ENCODE measurements at places on chromosomes 7 and 10.

GRCh38 chr10:60207894-60208293 lies 181.8 kb downstream of the ANK3 start:
- no peak for DNase-seq

DNA sequence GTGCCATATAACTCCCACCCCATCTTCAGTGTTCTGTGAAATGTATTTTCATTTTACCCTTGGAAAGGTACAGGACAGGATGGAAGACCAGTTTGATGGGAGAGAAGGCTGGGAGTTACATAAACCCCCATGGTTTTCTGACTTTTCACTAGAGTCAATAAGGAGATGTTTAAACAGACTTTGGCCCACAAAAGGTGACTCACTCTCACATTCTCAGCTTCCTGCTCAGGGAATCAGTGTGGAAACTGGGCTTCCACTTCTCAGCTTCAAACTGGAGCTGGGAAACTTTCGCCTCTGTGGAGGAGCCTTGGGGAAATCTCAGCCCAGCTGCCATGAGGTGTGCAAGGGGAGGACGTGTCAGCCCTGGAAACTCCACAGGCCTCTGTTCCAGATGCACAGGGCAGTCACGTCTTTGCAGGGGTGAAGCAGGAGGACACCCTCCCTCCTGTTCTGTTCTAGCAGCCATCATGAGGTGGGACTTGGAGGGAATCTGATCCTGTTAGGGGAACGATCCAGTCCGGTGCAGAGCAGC lies 560.5 kb upstream of the GALNT17 start:
- no peak for DNase-seq

DNA sequence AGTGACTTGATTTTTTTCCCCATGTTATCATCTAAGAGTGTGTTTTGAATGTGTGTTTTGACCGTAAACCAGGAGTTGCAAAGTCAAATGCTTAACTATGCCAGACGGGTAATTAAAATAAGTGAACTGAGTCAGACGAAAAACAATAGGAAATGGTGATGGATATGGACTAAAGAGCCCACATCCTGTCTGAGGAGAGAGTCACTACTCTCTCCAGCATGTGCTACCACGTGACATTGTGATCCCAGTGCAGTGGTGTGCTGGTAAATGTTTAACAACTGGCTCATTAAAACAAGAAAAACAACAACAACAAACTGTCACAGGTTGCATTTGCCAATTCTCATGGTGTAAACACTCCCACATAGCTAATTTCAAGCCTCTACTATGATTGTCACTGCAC lies 164.3 kb downstream of the SUGCT start:
- no peak for DNase-seq

DNA sequence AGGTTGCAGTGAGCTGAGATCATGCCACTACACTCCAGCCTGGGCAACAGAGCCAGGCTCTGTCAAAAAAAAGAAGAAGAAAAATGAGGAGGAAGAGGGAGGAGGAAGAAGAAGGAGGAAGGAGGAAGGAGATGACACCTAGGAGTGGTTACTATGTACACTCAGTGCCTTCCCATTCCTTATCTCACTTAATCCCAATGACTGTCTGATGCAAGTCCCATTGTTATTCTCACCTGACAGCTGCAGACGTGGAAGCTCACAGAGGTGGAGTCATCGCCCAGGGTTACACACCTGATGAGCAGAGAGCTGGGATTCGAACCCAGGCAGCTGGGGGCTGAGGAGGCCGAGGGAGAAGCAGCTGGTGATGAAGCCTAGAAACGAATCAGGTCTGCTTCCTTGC lies 258.8 kb downstream of the SNX10 start:
- no peak for DNase-seq

DNA sequence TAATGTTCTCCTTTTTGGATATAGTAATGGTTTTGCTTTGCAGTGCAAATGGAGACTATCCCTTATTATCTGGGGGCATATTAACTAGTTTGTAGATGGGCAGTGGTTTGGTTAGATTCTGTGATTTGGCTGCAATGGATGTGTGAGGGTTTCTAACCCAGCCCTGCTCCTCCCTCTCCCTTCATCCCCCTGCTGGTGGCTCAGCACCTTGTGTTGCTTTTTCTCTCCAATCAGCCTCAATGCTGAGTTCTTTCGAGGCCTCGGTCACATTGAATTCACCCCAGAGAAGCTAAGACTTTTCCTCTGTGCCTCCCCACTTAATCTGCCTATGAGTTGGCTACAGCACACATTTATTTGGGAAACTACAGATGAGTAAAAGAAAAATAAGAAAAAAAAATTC lies 120.0 kb downstream of the MALRD1 start:
- DNase-seq: no peak

DNA sequence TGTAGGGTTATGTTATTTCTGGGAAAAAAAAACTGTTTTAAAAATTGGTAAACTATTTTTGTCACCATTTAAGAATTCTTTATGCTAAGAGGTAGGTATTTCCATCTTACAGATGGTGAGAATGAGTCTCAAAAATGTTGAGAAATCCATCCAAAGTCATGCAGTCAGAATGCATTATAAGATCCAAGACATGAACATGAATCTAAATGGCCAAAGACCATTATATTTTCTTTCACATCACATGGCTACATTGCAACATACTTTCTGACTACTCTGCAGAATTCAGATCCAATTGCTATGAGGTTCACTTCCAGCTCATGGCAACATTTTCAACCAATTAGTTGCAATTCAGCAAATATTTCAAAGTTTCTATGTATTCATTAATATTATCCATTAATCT lies 181.2 kb downstream of the TWIST1 start:
- no peak for DNase-seq

DNA sequence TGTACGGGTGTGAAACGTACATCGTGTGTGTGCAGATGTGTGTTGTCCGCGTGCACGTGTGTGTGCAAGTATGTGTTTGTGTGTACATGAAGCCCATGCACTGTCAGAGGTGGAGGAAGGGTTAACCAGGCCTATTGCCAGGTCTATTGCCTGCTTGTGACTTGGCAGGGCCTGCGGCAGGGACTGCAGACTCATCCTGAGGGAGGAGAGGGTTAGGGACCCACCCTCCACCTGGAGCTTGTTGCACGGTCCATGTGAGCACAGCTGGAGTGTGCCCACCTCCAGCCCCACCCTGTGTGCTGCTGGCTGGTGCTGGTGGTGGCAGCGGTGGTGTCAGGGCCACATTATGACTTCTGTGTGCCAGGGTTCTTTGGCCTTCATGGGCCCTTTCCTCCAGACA lies 7.1 kb upstream of the AQP1 start:
- DNase-seq: no peak

DNA sequence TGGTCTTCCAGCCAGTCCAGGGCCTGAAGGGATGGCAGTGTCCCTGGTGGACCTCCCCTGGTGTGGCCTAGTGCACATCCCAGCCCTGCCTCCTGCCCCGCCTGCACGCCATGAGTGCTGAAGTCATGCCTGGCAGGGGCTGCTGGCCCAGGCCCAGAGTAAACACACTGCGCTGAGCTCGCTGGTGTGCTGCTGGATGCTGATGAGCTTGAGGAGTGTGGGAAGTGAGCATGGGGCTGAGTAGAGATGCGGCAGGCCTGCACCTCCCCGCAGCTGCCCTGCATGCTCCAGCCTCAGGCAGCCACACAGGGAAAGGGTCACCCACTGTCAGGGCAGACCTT lies 43.2 kb downstream of the HTRA1 start:
- DNase-seq: no peak

DNA sequence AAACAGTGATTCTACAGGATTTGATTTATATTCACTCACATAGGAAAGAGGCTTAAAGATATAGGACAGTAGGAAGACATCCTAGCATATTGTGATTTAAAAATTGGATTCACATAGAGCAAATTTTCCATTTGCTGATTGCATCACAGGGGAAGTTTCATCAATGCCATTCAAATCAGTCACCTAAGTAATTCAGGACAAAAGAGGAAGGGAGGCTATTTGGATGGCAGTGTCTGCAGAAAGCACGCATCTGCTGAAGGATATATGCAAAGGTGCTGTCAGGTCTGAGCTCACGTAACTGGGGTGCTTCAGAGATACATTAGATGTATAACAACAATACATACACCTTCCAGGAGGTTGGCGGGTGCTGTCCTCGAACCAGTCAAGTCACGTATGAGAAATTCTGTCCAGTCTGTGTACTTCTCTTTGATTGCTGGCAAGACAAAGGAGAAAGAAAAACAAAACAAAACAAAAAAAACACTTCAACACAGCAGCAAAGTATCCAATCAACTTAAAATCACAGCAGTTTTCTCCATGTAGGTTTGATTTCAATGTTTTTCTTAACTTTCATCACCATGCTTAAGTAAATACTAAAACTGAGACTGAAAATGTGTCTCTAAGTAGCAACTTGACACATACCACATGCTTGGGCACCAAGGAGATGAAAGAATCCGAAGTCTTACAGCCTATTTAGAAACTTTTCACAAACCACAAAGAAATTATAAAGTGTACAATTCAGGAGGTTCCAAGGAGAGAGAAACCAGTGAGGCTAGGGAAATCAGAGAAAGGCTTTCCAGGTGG lies 125.1 kb downstream of the SFMBT2 start:
- DNase-seq: no peak

GRCh38 chr7:76236224-76236623 lies 34.5 kb downstream of the SRRM3 start:
- peak; percentile 52 for DNase-seq

GRCh38 chr7:77453531-77453930 lies 37.4 kb upstream of the GSAP start:
- DNase-seq: no peak

- DNase-seq: peak; percentile 75
Observed at GRCh38 chr10:7121154-7121797, 289.6 kb downstream of the SFMBT2 start.

GRCh38 chr7:43077732-43078391 lies 34.6 kb upstream of the HECW1 start:
- DNase-seq: no peak

- DNase-seq: no peak
Observed at GRCh38 chr7:52854681-52855080, 180.8 kb upstream of the POM121L12 start.

GRCh38 chr10:112375721-112376395 lies 1.9 kb downstream of the ACSL5 start:
- peak; percentile 79 for DNase-seq

DNA sequence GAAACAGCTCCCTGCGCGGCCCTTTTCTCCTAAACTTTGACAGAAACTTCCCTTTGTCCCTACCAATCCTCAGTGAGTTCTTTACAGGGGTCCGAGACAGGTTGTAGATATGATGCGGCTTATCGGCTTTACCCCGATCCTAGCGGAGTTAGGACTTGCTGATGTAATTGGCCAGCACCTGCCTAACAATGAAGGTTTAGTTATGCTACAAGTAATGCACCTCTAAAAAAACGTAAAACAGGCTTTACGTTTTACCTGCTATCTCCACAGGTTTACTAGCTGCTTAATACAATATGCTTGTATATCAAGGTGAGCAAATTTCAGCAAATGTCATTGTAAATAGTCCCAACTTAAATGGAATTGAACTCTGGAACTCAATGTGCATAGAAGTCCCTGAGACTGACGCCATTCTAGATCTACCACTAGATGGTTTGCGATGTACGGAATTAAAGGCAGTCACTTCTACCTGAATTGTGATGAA lies 697 bp upstream of the SNX13 start:
- DNase-seq: peak; percentile 21

GRCh38 chr7:30476459-30477145 lies 2.0 kb downstream of the NOD1 start:
- DNase-seq: no peak

DNA sequence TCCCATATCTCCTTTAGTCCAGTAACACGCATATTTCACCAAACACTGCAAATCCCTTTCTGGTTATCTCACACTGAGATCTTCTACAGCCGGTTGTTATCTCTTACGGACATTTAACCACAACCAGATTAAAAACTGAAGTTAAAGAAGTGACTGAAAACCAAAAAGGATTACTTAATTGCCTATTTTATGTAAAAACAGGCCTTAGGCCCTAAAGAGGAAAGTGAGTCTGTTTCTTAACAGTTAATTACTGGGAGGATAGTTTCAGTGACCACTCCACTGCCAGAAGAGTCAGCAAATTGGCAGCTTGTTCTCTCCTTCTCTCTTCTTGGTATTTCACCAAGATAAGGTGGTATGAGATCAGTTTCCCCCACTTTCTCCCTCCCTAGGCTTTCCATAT lies 161.9 kb upstream of the MEOX2 start:
- DNase-seq: no peak

- DNase-seq: no peak
Observed at GRCh38 chr10:62866451-62866850, 50.3 kb upstream of the EGR2 start.

- DNase-seq: no peak
Observed at GRCh38 chr10:78777466-78777865, 291.3 kb upstream of the ZMIZ1 start.

DNA sequence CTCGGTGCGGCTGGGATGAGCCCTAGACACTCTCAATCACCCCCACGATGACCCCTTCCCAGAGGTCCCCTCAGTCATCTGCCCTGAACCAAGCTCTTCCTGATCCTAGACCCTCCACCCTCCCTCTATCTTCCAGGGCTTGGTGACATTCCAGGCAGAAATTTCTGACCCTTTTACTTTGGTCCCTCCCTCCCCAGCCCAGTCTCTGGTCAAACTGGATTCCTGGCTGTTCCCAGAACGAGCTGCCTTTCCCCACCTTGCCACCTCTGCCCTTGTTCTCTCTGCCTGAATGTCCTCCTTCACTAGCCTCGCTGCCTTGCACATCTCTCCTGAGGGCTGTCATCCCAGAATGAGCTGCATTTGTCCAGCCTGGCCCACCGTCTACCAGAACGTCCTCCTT lies 1.3 kb upstream of the CLDN4 start:
- DNase-seq: no peak

GRCh38 chr7:147376192-147376591 lies 1214.4 kb upstream of the C7orf33 start:
- no peak for DNase-seq

DNA sequence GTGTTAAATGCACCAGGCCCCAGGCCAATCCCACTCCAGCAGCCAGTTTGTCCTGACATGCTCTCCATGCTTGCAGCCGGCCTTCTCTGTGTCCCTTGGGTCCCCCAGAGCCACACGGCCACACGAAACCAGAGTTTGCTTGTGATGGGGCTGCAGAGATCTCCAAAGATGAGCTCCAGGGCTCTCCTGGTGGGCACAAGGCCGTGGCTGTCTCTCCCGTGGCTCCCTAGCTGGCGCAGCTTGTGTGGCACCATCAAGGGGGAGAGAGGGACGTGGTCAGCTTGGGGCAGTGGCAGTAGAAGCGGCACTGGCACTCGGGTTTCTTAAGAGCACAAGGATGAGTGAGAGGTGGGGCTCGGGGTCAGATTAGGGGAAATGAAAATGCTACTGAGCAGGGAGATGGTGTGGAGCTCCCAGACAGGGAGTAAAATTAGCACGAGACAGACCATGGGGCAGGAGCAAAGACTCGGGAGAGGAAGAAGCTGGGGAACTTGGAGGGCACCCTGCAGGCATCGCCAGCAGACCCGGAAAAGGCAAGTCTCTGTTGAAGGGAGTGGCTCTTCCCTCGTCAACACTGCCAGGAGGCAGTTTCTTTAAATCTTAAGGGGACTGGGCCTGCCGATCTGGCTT lies 572.5 kb upstream of the FOXK1 start:
- no peak for DNase-seq

DNA sequence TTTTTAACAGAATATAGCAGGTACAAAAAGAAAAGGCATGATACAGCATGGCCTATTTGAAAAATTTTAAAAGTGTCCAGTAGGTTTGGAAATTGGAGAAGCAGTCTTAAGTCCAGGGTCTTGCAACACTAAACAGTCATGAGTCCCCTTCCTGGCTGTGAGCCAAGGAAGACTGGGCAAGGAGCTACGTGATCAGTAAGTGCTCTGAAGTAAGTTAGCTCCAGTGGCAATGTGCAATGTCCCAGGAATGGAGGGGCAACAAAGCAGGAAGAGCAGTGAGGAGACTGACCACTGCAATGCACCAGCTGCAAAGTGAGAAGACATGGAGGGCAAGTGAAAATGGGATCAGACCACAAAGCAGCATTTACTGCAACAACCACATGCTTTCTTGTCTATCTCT lies 72.9 kb upstream of the GRID1 start:
- DNase-seq: no peak

Data from GM13977 (cell line).